Endodermal cell (in vitro differentiated cells): ENCODE measurements at places on chromosomes 7 and 10.

DNA sequence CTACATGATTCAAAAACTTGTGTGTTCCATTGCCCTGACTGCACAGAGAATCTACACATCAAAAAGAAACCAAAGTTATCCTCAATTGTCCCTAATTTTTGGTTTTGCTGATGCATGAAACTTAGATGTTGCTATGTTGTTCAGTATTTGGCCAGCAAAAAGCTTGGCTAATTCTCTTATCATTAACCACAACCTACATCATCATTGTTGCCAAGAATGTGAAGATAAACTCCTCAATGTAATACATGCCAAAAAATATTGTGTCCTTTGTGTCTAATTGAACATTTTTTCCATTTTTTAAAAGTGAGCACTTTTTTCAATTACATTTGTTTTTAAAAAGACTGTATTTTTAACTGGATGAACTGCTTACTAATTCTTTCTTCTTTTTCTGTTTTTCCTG, 268.0 kb upstream of the SEMA3D start:
- no peak for DNase-seq

DNA sequence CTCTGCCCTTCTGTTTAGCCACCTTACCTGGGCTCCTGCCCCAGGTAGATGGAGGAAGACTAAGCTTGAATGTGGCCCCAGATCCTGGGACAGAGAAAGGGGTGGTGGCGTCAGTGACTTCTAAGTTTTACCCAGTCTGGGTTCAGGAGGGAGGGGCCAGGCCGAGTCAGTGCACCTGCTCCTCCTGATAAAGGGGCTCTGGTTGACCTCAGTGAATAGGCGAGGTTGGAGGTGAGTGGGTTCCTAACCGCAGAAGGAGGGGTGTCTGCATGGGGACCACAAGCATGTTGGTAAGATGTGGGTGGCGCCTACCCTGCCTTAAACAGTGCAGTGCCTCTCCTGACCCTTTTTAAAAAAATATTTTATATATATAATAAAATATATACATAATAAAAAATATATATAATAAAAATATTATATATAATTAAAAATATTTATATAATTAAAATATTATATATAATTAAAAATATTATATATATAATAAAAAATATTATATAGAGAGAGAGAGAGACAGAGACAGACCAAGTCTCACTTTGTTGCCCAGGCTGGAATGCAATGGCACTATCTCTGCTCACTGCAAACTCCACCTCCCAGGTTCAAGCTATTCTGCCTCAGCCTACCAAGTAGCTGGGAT, 97.3 kb upstream of the GTF2I start:
- DNase-seq = no peak

GRCh38 chr10:114517368-114518250, 113.3 kb upstream of the AFAP1L2 start:
- DNase-seq = no peak

GRCh38 chr10:123798856-123799255, 92.8 kb downstream of the CPXM2 start:
- no peak for DNase-seq

DNA sequence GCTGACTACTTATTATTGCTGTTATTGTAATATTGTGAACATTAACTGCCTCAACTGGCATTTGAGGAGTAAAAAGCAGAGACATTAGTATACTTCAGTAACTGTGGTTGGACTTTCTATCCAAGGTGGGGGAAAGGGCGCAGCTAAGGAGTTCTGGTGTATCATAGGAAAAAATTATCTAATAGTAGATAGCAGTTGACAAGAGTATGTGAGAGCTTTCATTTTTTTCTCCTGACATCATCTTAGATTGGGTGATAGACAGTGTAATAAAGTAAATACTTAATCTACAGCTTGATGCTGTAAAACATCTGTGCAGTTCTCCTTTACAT, 68.9 kb downstream of the PHTF2 start:
- no peak for DNase-seq

DNA sequence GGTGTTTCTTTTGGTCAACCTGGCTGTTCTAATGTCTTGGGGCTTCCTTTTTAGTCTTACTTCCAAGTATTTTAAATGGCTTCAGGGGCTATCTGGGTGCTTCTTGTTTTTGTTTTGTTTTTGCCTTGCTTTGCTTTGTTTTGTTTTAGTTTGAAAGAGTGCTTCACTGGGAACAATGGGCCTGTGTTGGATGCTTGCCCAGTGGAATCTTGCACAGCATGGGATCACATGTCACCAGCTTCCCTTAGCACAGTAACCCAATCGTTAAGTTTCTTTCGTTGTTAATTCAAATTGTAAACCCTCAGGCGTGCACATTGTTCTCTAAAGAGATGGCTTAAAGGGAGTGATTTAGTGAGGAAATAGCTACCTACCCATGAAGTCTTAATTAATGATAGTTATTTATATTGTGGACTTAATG, 8.9 kb downstream of the COL17A1 start:
- peak; percentile 68 for DNase-seq

DNA sequence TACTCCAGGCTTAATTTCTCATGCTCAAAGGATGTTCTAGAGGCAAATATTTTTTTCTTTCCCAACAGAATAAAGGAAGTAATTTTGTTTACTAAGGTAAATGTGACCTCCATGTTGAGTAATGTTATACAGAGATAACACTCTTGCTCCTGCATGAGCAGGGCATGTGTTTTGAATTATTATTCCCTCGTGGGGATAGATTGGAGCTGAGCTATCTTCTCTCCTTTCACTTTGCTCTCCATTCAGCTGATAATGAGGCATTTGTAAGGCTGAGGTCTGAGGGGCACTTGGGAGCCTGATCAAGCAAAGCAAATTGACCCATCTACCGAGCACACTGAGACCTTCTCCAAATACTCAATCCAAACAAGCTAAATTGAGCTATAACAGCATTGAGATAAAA, 50.7 kb upstream of the GHITM start:
- no peak for DNase-seq

DNA sequence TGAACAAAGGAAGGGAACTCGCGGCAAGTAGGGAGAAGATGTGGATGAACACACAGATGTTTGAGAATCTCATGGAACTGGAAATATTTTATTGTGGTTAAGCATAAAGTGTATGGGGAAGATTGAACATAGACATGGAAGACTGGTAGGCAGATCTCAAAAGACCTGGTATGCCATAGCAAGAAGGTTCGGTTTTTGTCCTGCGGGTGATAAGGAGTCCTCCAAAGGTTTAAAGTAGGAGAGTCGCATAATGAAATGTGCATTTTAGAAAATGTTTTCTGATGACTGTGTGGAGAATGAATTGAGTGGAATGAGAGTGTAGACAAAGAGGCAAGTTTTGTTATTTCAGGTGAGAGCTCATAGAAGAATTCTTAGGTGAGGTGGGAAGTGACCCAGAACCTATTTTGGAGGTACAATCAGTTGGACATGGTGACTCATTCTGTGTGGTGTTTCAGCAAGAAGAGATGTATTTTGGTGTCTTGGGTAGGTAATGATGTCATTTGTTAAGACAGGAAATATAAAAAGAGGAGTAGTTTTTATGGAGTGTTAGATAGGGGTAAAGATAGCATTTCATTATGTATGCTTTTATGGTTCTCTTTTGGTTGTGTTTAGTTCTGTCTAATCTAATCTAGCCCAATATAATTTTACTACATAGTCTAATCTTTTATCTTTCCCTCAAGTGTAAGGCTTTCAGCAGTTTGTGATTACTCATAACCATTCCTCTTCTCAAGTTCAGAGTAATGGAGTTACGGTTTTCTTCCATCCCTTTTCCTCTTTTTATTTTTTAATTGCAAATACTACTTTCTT, 239.2 kb downstream of the EXOC4 start:
- no peak for DNase-seq

- peak; percentile 49 for DNase-seq
These were observed at the start of gene PRF1 for GRCh38 chr10:70602665-70603448. Gene PRF1 (minus strand): TSS chr10:70602741. CDS start chr10:70600902, 1,839 bp downstream.

DNA sequence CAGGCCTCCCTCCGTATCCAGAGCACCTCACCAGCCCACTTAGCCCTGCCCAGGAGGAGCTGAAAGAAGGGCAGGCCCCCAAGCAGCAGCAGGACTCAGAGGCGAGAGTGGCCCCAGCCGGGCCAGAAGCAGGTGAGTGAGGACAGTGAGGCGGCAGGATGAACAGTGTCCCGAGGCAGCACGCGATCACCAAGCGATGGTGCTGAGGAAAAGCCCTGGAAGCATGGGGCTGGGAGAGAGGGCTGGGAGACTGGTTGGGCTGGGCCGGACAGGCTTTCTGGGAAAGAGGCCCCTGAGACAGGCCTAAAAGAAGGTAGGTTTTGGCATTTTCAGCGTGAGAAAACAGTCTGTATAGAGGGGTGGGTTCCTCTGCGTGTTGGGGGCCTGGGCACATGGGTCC, 16.4 kb downstream of the ZNF783 start:
- DNase-seq = no peak

DNA sequence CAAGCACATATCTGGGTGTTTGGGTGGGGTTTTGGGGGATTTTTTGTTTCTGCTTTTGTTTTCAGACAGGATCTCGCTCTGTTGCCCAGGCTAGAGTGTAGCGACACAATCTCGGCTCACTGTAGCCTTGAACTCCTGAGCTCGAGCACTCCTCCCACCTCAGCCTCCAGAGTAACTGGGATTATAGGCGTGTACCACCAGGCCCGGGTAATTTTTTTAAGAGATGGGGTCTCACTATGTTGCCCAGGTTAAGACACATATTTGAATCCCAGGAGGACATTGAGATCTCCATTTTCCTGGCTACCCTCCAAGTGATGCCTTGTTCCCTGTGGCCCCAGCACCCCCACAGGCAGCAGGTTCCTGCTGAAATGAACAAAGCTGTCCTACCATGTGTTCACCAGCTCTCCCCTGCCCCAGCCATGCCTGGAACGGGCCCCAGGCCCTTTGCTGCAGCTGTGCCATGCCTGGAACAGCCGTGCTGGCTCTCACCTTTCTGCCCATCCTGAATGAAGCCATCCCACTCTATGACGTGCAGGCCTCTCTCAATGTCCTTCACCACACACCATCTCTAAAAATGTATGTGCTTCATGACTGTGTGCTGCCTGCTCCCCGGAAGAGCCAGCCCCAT, 55.0 kb upstream of the DNAAF5 start:
- DNase-seq = no peak
